Stimulated activated naive CD4-positive, alpha-beta T cell treated with Interleukin-2 at 50 U/mL for 16 hours (primary cell): ENCODE measurements at places on chromosomes 12 and 14.

- no peak for DNase-seq
These were observed 14.5 kb upstream of the KRT83 start for GRCh38 chr12:52335598-52336262.

DNA sequence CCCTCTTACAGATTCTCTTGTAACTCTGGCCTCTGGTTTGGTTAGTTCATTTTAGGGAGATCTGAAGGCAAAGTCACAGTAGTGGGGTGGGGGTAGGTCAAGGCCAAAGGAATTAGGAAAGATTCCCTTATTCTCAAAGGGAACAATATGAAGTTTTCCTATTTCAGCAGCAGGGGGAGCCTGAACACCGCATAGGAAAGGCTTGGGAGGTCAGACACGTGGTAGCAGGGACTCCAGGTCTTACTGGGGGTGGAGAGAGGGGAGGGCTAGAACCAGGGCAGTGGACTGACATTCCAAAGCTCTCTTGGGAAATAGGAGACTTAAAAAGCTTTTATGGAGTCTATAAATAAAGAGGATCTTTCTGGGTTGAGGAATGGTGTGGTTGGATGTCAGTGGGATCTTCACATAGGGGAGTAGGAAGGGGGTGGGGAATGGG, 1.3 kb downstream of the ZC3H10 start:
- peak; percentile 44 for DNase-seq

DNA sequence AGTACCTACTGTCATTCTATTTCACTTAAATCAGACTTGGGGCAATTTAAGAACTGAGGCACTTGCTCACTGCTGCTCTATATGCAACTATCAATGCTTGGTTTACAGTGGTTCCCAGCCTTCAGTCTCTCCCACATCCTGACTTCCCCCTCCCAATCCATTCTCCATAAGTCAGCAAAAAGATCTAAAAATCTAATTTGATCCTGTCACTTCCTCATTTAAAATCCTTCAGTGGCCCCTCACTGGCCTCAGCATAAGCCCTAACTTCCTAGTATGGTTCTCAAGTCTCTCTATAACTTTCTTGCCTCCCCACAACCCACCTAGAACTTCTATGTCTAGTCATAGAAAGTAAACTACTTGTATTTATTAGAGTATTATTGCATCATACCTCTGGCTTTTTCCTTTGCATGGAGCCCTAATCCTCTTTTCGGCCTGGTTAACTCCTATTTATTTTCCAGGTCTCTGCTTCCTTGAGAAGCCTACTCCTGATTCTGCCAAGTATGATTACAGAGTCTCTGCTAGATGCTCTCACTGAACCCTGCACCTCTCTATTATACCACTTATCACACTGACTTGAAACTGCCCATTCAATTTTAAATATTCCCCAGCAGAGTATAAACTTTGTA, 130.6 kb downstream of the RALGAPA1 start:
- DNase-seq = no peak

GRCh38 chr12:108215458-108215857, 86.4 kb downstream of the WSCD2 start:
- no peak for DNase-seq

DNA sequence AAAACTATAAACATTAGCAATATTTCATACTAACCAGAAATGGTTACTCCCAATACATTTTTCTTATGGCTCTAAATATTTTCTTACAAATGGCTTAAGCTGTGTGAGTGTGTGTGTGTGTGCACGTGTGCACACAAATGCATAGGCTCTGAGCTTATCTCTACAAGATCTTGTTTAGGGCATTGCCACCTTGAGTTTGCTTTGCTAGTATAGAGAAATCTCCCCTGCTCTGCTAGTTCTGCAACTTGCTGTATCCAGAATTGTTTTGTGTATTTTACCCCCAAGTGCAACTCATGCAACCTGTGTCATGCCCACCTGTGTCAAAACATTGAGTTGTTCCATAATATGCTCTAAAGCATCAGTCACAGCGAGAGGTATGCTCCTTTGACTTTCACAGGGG, 72.5 kb upstream of the DUSP6 start:
- DNase-seq = no peak

DNA sequence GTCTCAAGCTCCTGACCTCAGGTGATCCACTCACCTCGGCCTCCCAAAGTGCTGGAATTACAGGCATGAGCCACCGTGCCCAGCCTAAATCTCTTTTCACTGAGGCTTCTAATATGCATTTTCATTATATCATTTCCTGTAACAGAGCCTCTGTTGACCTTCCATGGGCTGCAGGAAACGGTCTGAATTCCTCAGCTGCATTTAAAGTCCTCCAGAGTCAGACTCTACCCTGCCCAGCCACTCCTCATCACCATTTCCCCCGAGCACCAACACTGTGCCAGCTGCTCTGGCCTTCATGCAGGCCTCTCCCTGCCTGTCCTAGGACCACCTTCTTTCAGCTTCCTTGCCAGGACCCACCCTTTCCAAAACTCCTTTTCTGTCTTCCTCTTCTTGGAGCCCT, 9.8 kb upstream of the NFKBIA start:
- no peak for DNase-seq

- no peak for DNase-seq
These were observed 1.3 kb upstream of the ASCL1 start for GRCh38 chr12:102955926-102956737.

- DNase-seq = peak; percentile 8
These were observed 291.3 kb downstream of the RPAP3 start for GRCh38 chr12:47414511-47414910.

DNA sequence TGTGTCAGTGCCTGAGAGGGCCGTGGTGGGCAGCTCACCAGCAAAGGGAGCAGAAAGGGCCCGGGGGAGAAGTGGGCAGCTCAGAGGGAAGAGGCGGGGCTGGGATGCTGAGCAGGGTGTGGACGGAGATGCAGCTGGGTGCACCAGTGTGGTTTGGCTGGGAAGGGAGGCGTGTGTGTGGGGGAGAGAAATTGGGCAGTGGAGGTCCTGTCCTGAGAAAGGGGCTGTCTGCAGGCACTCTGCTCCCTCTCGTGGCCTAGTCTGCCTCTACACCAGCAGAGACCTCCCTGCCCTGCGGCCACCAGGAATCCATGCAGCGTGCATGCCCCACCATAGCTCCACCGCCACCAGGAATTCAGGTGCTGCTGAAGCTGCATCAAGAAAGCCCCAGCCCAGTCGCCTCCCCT, 6.4 kb downstream of the TMEM121 start:
- no peak for DNase-seq

- no peak for DNase-seq
These were observed 97.8 kb downstream of the SLC6A15 start for GRCh38 chr12:84814664-84815245.

DNA sequence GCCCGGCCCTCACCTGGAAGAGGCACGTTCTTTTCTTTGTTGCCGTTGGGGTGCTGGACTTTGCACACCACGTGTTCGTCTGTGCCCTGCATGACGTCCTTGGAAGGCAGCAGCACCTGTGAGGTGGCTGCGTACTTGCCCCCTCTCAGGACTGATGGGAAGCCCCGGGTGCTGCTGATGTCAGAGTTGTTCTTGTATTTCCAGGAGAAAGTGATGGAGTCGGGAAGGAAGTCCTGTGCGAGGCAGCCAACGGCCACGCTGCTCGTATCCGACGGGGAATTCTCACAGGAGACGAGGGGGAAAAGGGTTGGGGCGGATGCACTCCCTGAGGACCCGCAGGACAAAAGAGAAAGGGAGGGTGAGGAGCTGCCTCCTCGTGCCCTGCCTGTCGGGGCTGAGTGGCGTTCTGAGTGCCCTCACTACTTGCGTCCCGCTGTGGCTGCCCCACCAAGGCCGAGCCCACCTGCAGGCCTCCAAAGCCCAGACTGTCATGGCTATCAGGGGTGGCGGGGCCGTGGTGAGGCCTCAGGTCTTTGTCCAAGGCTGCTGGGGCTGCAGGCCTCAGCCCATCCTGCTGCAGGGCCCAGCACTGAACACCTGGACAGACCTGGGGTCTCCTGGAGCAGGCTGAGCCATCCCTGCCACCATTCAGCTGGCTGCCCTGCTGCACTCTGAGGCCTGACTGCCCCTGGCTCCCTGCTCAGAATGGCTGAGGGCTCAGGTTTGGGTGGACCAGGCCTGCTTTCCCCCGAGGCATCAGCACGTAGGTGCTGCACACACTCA, 329.7 kb downstream of the TMEM121 start:
- no peak for DNase-seq

DNA sequence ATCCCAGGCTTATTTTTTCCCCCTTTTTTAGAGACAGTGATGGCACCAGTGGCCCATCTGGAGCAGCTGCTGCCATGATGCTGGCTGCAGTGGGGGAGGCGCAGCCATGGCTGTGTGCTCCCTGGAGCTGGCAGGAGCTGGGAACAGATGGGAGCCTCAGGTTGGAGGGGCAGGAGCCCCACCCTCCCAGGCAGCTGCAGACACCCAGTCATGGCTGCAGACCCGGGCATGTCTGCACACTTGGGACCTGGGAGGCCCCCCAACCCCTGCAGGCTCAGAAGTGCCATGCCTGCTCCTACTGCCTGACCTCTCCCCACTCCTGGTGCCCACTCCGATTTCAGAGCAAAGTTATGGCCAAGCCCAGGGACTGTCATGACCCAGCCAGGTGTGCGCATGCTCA, 25.1 kb downstream of the CDKL1 start:
- no peak for DNase-seq

- no peak for DNase-seq
These were observed 130.3 kb upstream of the NUDT4 start for GRCh38 chr12:93247313-93247991.

GRCh38 chr12:82448911-82449578, 90.7 kb downstream of the METTL25 start:
- no peak for DNase-seq

DNA sequence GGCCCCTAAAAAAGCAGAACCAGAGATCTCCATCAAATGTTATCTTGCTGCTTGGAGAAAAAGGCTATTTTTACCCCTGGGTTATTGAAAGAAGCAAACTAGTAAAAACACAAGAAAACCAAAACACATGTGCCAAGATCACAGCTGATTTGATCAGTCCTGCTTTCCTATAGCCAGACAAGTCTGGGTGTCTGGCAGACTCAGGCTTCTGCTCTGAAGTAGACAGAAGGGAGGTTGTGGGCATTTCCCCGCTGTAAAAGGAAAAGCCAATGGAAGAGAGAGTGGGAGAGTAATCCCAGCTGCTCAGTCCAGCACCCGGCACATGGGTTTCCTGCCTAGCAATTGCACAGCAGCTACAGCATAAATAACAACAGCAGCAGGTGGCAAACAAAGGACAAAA, 177.9 kb downstream of the PHLDA1 start:
- no peak for DNase-seq

DNA sequence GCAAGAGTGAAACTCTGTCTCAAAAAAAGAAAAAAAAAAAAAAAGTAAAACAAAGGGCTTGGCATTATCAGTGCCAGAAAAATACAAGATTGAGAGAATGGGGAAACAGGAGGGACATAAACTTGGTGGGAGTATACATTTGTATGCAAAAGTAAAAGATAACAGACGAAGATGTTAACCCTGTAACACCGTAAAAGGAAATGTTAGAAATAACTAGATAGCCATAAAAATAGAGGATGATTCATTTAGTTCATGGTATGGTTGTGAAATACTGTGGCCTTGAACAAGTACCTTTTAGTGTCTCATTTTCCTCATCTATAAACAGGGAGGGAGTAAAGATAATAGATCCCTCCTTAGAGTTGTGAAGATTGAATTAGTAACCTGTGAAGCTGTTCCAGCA, 33.3 kb downstream of the ATP2A2 start:
- DNase-seq = no peak

DNA sequence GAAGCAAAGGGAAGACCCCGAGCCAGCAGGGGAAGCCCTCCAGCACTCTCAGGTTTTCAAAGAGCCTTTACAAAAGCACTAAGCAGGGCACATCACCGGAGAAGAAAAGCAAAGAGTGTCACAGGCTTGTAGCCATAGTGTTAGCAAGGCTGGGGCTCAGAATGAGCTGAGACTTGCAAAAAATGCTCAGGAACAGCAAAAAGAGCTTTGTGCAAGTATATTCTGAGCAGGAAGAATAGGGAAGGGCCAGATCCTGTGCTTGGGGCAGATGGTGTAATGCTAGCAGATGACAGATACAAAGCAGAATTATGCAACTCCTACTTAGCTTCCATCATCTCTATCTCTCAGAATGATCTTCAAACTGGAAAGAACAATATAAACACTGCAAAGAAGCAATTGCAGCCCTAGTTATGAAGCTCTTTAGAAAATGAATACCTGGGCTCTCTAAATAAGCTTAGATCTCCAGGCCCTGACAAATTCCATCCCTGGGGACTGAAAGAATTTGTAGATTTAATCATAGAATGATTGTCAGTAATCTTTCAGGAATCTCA, 23.7 kb upstream of the PARP11 start:
- no peak for DNase-seq

GRCh38 chr12:1939801-1940607, 21.6 kb upstream of the CACNA2D4 start:
- DNase-seq = peak; percentile 79

GRCh38 chr12:52832451-52832850, 1.7 kb downstream of the KRT79 start:
- DNase-seq = no peak

DNA sequence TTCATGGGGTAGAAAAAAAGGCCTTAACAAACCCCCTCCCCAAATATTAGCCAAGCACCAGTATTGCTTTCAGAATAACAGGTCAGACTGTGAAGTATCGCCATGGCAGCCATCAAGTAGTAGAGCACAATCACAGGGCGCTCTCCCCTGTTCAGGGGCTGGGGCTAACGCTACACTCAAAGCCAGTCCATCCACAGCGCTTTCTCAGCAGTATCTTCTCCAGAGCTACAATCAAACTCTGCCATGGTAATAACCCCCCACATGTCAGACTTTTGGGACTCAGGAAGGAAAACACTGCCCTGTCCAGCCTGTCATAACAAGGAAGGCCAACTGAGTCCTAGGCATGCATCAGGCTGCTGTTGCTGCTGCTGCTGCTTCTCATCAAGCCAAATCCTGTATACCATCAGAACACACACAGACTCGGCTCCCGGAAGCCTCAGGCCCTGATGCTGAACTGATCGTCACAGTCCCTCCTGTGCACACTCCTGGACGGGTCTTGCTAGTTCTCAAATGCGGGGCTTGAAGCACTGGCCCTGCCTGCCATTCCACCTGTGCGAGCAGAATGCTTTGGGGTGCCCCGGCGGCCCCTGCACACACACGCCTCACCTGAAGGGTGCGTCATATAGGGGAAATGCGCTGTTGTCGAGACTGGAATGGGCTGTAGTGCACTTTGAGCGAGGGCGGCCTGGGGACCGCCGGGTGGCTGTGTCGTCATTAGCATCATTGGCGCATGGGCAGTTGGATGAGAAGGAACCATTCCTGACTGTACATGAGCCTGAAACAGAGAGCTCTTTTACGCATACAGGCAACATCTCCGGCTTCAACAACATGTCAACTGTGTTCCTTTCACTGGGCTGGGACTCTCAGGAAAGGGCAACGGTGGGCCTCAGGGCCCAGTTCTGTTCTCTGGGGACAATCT, 47.6 kb downstream of the SH2B3 start:
- DNase-seq = no peak

- DNase-seq = no peak
These were observed 7.8 kb downstream of the RNASE1 start for GRCh38 chr14:20794644-20795369.

DNA sequence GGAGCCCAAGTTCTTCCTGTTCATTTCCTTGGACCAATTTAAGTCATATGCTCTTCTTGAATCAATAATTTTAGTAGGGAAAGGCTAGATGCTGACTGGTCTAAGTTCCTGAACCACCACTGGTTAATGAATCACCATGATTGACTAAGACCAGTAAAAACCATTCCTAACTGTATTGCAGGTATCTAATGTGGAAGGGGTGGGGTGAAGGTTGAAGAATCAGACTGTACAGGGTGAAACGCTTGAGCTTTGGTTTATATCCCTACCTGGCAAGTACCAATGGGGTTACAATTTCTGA, 100.1 kb downstream of the DYRK2 start:
- DNase-seq = no peak

GRCh38 chr14:92698393-92698792, 50.0 kb downstream of the LGMN start:
- DNase-seq = no peak
